ENCODE measurements at places on chromosomes 3 and 15.

DNA sequence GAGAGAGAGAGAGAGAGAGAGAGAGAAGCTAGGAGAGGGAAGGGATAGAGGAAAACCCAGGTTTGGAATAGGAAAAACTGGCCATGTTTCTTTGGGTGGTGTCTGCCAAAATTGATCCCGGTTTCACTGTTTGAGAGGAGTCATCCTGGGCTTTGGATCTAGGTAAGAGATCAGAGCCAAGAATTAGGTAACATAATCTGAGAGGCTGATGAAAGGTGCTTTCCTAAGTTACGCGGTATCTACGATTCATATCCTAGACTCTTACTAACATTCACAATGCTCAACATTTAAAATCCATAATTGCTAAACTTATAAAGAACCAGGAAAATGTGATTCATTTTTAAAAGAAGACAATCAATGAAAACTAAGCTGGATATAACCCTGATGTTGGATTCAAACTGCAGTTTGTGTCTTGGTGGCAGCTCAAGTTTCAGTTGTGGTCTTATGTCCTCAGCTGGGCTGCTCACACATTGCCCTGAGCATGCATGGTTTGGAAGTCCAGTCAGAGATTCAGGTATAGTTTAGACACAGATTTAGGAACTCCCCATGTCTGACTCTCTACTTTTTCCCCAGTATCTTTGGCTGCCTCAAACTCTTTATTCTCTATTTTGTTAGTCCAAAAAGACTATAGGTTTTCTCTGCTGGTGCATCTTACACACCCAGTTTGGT lies 42.5 kb upstream of the FMN1 start:
- no peak for DNase-seq

DNA sequence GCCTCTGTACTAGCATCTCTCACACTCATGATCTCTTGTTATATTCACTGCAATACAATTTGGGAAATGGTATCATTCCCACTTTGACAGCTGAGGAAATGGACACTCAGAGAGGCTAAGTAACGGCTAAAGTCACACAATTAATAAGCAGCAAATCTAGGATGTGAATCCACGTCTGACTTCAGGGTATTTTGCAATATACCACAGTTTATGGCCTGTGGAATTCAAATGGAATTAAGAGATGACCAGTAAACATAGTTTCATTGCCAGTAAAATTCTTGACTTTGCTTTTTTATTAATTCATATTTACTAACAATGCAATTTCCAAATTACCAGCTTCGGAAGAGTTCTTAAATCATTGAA lies 61.1 kb downstream of the CCNL1 start:
- no peak for DNase-seq

DNA sequence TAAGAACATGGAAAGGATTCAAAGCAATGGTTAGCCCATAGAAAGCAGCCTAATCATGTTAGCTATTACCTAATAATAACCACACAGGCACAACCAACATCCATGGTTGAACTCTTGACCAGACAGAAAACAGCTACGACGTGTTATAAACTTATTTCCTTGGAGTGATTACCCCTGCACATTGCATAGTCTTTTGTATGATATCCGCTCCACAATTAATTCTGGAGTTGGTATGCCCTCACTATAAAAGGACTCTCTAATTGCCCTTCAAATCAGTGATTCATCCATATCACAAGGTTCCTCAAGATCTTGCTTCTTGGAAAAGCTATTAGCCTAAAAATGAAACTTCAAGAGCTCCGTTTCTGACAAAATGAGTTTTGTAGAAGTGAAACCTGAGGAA lies 117.9 kb downstream of the SYNPR start:
- no peak for DNase-seq

DNA sequence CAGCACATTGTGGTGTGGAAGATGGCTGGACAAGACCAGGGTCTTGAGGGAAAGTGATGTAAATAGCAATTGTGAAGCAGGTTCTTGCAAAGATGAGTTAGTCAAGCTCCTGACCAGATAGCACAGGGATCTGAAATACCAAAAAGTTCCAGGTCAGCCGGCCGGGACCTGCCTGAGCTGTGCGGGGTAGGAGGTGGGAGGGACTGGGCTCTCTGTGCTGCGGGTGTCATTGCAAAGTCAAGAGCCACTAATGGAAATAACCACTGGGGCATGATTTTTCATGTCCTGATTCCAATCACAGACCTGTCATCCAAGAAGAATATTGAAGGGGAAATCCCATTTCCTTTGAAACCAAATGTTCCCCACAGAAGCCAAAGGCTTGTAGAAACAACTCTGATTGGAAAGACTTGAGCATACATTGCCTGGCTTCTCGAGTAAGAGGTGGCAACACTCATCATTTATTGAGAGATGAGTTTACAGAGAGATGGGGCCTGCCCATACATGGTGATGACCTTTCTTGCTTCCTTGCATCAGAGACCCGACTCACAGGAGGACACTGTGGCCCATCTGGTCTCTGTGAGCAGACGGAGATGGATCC lies 44.2 kb upstream of the KY start:
- DNase-seq: no peak

DNA sequence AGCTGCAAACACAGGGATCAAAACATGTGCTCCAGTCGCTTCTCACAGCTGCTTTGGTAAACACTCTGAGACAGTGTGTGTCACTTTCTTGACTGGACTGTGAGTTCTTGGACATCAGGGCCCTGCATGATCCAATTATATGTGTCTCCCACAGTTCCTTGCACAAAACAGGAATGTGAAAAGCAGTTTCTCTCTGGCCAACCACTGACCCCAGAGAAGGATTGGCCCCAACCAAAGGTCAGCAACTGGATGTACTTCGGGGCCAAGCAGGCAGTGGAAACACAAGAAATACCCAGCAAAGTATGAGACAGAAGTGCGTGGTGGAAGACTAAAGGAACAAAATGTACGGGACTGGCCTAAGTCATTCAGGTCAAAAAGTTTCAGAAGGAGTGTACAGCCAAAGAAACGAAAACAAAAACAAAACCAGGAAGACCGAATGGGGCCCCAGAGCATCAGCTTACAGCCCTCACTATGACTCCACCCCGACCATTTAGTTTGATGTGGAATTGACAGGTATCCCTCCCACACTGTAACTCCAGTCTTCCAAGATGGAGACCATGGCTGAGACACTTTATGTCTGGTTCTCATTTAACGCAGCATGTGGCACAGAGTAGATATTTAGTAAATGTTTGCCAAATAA lies 76.7 kb upstream of the LPP start:
- DNase-seq: no peak

DNA sequence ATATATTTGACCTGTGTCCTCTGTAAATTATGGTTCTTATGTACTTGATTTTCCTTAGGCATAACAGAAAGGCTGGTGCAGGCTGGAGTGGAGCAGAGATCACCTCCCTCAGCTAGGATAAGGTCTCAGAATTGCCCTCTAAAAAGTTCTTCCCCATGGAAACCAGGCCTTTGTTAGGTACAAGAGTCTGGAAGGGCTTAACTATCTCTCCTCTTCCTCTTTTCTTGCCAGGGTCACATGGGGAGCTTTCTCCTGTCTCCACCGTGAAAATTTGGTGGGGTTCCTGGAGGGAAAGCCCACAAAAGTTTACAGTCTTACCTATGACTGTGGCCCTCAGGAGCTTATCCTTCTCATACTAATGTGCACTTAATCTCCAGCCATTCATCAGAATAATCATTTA lies 633.2 kb downstream of the MCTP2 start:
- no peak for DNase-seq

DNA sequence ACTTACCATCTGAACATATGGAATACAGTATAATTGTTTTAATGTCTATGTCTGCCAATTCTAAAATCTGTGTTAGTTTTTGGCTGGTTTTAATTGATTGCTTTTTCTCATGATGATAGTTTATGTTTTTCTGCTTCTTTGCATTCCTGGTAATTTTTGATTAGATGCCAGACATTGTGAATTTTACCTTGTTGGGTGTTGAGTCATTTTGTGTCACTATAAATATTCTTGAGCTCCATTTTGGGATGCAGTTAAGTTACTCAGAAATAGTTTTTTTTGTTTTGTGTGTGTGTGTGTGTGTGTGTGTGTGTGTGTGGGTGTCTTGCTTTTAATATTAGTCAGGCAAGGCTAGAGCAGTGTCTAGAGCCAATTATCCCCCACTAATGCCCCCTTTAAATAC lies 818.8 kb upstream of the NR2F2 start:
- no peak for DNase-seq

GRCh38 chr3:82475306-82475705 lies 713.9 kb upstream of the GBE1 start:
- no peak for DNase-seq

- peak; percentile 64 for DNase-seq
These were observed at the start of gene ZNF710 for GRCh38 chr15:90001062-90001682. TSS of gene ZNF710 (plus strand) at chr15:90001324. CDS start at chr15:90067138, 65,814 bp downstream.

DNA sequence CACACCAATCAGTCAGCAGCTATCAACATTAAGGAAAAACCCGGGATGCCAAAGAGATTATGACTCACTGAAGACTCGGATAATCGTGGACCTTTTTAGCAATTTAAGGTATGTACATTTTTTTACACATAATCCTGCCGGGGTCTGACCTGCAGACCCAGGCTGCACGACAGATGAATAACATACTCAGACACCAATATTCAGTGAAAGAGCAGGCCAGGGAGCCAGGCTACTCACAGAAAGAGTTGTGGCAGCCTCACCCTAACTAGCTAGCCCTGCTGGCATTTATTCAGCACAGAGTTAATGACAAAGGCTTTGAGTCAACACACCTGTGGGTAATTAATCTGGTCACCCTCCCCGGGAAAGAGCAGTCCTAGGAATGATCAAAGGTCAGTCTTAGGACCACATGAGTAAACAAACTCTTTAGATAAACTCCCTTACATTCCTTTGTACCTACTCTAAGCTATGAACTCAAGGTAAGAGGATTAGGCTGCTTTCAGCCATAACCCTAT lies 727.5 kb downstream of the TBL1XR1 start:
- DNase-seq: no peak

DNA sequence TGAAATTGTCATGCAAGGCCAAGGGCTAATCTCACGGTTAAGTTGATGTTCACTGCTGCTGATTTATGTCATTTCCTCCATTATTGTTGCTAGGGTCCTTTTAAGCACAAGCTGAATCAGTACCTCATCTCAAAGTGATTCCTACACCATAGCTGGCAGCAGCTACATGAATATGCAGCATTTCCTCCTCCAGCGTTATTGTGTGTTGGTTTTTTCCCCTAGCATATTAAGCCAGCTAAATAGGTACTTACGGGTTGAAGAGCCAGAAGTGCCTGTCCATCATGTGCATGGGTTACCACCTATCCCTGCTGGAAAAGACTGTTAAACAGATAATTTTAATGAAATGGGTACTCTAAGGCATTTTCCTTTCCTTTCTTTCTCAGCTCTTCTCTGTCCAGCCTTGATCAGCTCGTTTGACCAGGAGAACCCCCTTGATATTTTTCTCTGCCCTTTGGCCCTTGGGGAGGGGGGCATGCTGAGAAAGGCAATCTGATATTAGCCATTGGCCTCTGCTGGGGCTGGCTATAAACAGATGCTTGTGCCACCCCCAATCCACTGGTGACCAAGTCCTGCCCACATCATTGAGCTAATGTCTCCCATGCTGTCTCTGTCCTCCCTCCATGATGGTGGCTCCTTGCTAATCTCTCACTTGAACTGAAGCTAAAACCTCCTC lies 115.6 kb upstream of the PLXNA1 start:
- DNase-seq: no peak

DNA sequence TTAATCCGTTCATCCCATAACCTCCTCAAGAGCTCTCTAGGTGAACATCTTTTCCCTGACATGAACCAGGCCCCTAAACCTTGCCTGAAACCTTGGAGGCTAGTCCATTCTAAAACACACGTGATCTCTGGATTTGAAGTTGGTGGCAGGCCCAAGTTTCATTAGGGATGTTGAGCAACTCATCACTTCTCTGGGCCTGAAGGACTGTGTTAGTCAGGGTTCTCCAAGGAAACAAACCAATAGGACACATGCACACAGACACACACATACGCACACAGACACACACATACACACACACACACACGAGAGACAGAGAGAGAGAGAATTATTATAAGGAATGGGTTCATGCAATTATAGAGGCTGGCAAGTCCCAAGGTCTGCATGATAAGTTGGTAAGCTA lies 31.9 kb downstream of the ACAN start:
- no peak for DNase-seq

GRCh38 chr15:29207758-29208108 lies 61.9 kb downstream of the NSMCE3 start:
- DNase-seq: no peak

DNA sequence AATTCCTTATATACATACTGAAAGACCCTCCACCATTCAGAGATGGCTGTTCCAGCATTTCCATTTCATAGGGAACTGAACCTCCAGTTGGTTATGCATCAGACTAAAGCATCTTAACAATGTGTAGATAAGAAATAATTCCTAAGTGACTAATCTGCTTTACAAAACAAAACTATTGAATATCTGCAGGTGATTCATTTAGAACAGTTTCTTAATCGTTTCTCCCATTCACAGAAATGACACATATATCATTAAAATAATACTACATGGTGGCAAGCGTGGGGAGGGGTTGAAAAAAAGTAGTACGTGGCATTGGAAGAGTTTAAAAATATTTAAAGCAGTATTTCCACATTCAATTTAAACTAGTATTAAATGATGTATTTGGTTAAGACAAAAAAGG lies 19.5 kb downstream of the COPS2 start:
- no peak for DNase-seq

- no peak for DNase-seq
These were observed 4.5 kb upstream of the IL17RC start for GRCh38 chr3:9912294-9912935.

DNA sequence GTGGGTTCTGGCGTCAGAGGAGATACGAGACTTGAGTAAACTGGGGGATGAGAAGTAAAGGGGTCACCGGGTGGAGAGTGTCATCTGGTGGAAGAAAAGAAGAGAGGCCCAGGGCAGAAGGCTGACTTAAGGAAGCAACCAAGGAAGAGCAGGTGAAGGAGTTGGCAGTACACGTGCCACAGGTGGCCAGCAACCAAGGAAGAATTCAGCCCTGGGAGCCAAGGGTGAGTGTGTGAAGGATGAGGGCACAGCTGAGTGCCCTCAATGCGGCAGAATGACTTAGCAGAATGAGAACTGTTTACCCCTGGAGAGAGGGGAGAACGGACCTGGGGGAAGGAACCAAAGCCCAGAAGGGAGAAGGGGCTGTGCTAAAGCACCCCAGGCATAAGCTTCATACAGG lies 71.3 kb downstream of the WHAMM start:
- no peak for DNase-seq

DNA sequence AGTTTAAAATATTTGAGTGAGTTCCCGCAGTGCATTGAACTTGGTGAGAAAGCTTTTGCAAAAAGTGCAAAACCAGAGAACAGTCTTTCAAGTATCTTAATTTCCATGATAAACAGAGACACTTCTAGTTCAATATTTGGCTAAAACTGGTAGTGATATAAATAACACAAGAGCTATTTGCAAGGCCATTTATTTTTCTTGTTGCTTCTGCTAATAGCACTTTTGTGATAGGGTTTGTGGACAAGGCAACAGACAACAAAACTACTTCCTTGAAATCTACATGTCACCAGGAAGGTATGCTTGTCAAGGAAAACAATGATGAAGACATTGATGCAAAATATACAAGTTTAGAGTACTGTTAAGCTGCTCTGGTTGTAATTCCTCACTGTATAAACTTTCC lies 1225.1 kb downstream of the OTOL1 start:
- DNase-seq: no peak

GRCh38 chr15:81362790-81363189 lies 11.2 kb downstream of the TMC3 start:
- DNase-seq: no peak

Data from RPMI8226 (cell line).